Left ventricle myocardium inferior (tissue), 1 donor: ENCODE measurements at places on chromosomes 4 and X. TPM values are rescaled to one million over a fixed set of nuclear protein-coding genes. Genes with fewer than 3 reads are reported as not detected.

The GPR82 gene
- 0.19 TPM for total RNA-seq

The HMX1 gene
- not detected for total RNA-seq

The DCAF4L1 gene
- 0.19 TPM for total RNA-seq

The CASP6 gene
- 6.0 TPM for total RNA-seq

The SULT1B1 gene
- 1.1 TPM for total RNA-seq

The ESX1 gene
- not detected for total RNA-seq

The TCEAL4 gene
- 60.4 TPM for total RNA-seq

The ARMCX1 gene
- 32.7 TPM for total RNA-seq

The PRSS12 gene
- total RNA-seq: not detected

The PITX2 gene
- total RNA-seq: not detected

The EPHA5 gene
- not detected for total RNA-seq

The GLRA3 gene
- total RNA-seq: not detected

The SORCS2 gene
- total RNA-seq: 1.2 TPM

The DAPP1 gene
- 0.74 TPM for total RNA-seq

The SGMS2 gene
- 21.4 TPM for total RNA-seq

The TRO gene
- total RNA-seq: 1.9 TPM

The TSPAN7 gene
- total RNA-seq: 14.8 TPM

The TMPRSS11B gene
- not detected for total RNA-seq

The PALLD gene
- 871 TPM for total RNA-seq

The TBX22 gene
- not detected for total RNA-seq

The DNAJB14 gene
- 16.4 TPM for total RNA-seq

The GLRA2 gene
- total RNA-seq: not detected

The UCP1 gene
- total RNA-seq: not detected

The GAGE12D gene
- total RNA-seq: not detected

The IL13RA2 gene
- not detected for total RNA-seq
